ENCODE measurements at places on chromosomes 11 and 22.

- peak; percentile 34 for DNase-seq
These were observed 816 bp downstream of the PDE3B start for GRCh38 chr11:14644226-14645014.

DNA sequence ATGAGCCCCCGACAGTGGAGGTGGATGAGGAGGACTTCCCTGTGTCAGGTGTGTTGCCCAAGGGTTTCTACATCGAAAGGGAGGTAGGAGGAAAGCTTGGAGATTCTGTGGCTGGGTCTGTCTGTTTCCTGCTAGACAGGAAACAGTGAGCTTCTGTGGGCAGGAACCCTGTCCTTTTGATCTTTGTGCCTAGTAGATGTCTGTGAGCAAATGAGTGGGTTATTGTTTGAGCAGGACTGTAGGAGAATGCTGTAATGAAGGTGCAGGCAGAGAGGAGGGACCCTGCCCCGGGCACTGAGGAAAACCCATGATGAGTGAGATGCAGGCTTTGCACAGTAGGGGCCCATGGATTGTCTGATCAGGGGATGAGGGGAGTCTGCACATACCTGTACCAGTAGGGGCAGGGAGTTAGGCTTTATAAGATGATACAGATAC is 14.0 kb downstream of the USP35 start:
- no peak for DNase-seq

DNA sequence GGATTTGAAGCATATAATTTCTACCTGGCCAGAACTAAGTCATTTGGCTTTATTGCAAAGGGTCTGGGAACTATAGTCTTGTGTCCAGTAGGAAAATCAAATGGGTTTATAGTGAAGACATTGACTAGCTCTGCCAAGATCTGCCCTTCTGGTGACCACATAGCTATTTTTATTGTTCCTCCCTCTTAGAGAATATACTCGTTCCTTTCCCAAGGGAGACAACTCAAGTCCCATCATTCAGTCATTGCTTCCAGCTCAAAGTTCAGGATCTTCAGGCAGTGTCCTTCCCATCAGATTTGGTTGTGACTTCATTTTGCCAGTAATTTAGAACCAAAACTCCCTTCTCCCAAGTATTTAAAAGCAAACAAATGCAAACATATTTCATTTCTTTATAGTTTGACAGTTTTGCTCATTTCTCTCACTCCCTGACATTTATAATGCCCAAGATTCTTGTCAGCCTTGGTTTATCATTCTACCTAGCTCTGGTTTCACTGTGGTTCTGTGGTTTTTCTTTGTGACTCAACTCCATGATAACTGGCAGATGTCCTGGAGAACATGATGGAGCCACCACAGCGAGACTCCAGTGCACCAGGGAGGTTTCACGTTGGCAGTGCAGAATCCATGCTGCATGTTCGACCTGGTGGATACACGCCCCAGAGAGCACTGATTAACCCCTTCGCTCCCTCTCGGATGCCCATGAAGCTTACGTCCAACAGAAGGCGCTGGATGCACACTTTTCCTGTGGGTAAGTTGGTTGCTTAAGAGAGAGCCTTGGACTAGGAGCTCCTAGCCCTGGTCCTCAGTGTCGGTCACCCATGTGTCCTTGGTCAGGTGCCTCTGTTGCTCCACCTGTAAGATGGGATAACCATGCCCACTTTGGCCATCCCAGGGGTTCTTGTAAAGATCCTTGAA is 64.9 kb downstream of the DEPDC5 start:
- peak; percentile 52 for DNase-seq

- no peak for DNase-seq
These were observed 448.3 kb downstream of the INSC start for GRCh38 chr11:15563054-15563453.

GRCh38 chr11:69419662-69420395 is 61.6 kb upstream of the LINC01488 start:
- DNase-seq, result no peak

Measured in astrocyte of the spinal cord (primary cell).